ENCODE measurements at places on chromosomes 11 and 22.

DNA sequence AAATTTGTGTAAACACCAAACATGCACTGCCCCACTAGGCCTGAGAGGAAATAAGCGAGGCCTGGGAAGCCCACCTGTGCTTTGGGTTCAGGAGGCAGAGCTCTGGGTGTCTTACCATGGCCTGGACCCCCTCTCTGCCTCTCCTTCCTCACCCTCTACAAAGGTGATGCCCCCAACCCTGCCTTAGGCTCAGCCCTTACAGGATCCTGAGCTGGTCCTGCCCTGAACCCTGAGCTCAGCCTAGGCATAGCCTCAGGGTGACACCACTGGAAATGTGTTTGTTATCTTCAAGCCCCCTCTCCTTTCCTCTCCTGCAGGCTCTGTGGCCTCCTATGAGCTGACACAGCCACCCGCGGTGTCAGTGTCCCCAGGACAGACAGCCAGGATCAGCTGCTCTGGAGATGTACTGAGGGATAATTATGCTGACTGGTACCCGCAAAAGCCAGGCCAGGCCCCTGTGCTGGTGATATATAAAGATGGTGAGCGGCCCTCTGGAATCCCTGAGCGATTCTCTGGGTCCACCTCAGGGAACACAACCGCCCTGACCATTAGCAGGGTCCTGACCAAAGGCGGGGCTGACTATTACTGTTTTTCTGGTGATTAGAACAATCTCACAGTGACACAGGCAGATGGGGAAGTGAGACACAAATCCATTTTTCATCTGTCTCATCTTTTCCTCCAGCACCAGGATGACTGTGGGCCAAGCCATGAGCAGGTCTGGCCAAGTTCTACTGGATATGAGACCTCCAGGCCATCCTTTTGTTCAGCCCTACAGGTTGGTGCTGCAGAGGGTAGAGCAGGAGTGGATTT, 117.8 kb downstream of the GGTLC2 start:
- no peak for DNase-seq

DNA sequence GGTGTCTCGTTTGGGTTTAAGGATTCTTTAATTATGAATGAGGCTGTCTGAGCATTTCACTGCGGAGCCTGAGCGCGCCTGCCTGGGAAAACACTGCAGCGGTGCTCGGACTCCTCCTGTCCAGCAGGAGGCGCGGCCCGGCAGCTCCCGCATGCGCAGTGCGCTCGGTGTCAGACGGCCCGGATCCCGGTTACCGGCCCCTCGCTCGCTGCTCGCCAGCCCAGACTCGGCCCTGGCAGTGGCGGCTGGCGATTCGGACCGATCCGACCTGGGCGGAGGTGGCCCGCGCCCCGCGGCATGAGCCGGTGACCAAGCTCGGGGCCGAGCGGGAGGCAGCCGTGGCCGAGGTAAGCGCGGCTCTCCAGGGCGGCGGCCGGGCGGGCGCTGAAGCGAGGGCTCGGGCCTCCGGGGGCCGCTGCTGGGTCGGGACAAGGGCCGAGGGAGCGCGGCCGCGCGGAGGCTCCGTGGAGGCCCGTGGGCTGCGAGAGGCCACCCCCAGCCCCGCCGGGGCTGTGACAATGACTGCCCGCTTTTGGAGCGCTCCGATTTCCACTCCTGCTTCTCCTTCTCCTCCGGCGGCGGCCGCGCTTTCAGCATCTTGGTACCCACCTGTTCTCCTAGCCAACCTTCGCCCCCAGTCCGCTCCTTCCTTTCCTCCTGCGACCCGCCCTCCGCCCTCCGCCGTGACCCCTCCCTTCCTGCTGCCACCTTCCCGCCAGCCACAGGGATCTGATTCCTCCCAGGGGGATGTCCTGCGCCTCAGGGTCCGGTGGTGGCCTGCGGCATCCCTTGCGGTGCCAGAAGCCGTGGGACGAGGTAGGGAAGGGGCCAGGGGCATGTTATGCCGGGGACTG, at the start of gene EXT2:
Gene EXT2, plus strand, starts transcription at position 173 of the 854 bp plus-strand sequence. CDS start 12,035 bp downstream, outside the sequence.
- peak; percentile 66 for DNase-seq

DNA sequence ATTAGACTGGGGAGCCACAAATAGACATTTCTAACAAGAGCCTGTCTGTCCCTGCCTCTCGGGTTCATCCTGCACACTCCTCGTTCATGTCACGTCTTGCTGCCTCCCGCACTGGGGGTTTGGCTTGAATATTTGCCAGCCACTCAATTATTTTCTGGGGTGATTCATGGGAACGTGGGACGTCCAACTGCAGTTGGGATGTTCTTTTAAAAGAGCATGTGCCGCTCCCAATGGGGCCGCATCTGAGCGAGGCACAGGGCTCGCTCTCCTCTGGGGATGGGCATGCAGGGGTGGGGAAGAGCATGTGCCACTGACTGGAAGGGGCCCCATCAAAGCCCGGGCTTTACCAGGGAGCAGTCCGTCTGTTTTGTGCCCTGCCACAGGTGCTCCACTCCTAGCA, 43.4 kb downstream of the PARVG start:
- DNase-seq: no peak

DNA sequence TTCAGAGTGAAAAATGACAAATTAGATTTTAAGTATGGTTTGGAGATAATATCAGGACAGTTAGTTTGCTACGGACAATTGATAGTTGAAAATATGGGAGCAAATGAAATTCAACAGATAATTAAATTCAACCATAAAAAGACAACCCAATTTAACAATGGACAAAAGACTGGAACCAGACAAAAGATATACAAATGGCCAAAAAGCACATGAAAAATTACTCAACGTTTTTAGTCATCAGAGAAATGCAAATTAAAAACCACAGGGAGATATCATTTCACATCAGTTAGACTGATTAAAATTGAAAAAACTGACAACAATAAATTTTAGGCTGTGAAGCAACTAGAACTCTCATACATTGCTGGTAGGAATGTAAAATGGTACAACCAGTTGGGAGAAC, 27.2 kb downstream of the SIK2 start:
- DNase-seq: no peak

GRCh38 chr11:33655842-33656600, 44.6 kb downstream of the C11orf91 start:
- DNase-seq: no peak
